HTR-8/SVneo (cell line): ENCODE measurements at places on chromosomes 2 and 18.

DNA sequence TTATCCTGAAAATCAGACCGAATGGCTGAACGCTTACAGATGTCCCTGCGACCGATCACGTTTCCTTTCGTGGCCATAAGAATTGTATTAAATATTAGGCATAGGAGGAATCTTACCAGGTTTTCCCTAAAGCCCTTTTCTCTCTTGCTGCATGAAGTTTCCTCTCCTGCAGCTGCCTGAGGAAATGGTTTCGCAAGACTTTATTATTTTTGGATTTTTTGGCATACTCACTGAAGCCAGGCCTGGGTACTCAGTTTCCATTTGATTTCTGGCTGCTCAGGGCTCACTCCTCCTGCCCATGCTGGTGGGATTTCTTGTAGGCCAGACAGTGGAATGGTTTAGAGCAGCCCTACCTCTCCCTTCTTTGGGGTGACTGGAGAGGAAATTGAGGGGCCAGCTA lies 114.0 kb downstream of the KLHL29 start:
- DNase-seq: no peak

DNA sequence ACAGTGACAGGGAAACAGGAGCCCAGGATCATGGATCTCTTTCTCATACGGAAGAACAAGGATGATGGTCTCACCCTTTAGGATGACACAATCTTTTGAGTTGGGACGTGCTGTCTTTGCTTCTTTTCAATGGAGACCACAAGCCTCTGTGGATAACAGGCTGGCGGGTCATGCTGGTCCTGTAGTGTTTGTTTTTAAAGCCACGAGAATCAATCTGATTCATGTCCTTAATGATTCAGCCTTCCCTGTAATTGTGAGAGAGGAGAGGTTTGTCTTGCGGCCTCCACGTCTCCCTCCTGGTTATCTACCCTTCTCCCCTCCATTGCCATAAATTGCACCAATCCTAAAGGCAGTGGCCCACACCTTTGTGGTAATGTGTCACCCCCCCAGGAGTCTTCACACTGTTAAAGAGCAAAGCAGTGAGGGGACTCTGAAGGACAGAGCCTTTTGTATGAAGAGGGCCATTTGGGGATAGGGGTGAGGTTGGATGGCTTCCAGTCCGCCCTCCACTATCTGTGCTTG lies 87.7 kb upstream of the TGFA start:
- DNase-seq: no peak

DNA sequence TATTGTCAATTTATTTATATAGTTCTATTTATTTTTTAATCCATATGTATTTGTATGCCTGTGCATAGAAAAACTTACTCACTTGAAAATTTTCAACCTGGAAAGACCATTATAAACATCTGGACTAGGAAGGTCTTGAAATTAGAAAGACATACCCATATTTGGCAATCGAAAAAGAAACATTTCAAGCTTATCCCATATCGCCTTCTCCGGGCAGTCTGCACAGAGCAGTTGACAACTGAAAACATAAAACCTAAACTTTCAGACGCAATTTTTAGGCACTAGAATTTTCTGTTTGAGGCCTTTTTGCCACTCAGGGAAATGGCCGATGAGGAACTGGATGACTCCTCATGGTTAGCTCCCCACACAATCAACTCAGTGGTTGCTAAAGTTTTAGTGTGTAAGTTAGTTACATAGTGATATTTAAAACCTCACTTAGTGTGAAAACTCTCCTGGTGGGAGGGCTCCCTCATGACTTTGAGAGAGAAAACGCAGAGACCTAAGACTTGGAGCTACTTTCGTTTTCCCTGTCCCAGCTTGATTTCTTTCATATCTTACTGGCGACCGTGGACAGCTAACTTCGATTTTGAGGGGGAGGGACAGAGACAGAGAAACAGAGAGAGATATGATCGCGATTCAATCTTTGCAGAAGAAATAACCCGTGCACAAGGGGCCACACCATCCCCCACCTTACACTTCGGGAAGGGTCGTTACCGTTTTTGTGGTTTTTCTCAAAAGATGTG lies 3.2 kb upstream of the HOXD12 start:
- DNase-seq: no peak

- no peak for DNase-seq
Measured at GRCh38 chr2:72135921-72136320, 11.7 kb downstream of the CYP26B1 start.

DNA sequence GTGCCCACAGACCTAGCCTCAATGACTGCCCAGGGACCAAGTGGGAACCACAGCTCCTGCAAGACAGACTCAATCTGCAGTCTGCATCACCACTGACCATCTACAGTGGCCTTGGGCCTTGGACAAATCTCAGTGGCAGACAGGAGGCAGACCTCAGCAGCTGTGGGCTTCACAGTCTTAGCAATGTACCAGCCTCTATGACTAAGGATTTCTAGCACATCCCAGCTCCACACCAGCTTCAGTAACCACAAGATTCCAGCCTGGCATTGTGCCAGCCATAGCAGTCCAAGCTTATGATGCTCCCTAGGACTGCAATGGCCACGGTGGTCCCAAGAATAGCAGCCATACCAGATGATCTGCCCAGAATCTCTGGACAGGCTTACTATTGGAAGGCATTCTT lies 19.6 kb upstream of the WDR75 start:
- no peak for DNase-seq

DNA sequence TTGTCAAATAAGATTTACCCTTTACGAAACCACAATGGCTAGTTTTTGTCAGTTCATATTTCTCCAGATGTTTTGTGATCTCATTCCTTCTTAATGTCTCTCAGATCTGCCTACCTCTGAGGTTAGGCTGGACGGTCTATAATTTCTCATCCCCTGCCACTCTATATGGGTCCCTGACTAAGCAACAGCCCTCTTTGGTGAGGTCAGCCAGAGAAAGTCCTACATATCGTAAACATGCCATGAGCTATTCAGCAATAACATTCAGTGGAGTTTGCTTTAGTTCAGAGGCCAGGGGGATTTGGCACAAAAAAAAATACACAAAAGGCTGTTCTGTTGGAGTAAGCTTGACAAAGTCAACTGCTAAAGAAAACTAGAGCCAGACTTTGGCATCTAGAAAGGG lies 192.1 kb upstream of the NCKAP5 start:
- peak; percentile 32 for DNase-seq

DNA sequence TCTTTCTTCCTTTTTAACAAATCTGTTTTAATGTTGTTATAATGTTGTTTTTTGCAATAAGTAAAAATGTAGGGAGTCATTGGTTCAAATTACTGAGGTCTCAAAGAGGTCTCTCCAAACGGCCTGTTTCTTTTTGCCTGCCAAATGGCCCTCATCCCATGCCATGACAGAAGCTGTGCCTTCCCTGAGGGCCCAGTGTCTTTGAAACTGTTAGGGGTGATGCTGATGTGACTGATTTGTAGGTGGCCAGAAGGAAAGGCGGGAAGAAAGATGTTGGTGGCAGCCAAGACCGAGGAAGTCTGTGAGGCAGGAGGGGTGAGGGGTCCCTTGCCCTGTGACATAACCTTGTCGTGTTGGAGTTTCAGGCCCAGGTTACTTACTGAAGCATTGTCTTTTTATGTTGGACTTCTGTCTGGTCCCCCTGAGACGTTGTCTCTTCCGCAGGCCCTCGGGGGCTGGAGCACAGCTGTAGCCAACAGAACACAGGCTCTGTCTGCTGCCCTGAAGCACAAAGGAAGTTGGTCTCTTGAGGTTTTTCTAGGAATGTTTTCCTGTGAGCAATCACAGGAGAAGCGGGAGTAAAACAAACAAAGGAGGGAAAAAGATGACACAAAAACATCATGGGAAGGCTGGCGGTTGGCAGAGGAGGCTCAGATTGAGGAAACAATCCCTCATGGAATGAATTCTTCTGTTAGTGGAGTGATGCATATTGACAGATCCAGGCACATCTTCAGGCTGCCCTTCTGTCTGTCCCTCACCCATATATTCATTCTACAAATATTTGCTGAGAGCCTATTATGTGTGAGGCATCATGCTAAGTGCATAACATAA lies 4.9 kb upstream of the ST3GAL5 start:
- DNase-seq: peak; percentile 72

GRCh38 chr2:169108099-169108884 lies 38.9 kb downstream of the DHRS9 start:
- no peak for DNase-seq

DNA sequence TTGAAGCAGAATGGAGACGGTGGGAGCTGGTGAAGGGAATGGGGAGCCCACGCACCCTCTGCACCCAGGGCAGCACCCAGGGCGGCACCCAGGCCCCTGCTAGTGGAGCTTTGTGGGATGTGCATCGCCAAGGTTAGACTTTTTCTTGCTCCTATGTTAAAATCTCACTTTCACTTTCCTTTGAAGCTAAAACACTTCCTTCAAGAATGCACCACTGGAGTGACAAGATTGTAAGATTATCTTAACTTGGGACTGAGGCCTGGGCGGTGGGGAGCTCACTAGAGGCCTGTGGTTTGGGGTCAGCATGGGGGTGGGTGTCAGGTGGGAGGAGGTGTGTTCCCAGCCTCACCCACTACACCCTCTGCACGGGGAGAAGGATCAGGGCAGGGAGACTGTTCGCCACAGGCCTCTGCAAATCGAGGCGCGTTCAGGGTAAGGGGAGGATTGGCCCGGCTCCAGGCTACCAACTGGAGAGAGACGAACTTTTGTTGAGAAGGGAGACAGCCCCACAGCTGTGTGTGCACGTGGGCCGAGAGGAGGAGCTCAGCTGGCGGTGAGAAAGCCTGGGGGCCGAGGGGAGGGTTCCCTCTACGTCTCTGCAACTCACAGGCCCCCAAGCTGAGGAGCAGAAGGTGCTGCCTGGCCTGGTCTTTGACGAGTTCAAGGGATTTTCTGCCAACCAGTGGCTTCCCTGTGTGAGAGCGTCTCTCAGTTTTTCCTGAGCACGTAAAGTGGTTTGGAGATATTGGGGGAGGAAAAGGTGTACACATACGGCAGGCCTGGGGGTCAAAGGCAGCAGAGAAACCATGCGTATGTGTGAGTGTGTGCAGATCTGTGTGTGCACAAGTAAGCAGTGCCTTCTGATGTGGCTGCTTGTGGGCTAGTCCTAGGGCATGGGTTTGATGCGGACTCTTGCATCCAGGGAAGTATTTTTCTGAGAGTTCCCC lies 147.7 kb downstream of the KLHL29 start:
- DNase-seq: no peak

DNA sequence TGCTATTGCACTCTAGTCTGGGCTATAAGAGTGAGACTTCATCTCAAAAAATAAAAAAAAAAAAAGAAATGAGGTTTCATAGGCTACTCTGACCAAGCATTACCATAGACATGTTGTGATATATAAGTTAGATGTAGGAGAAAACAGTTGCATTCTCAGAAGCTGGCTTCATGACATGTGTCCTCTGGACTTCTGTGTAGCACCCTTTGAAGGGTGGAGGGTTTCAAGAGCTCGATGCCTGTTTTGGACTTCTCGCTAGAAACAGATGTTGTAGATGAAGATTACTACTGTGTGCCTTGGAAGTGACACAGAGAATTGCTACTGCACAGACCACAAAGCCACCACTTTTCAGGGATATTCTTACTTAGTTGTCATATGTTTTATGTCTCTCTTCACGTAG lies 91.0 kb downstream of the TMEM247 start:
- DNase-seq: no peak

DNA sequence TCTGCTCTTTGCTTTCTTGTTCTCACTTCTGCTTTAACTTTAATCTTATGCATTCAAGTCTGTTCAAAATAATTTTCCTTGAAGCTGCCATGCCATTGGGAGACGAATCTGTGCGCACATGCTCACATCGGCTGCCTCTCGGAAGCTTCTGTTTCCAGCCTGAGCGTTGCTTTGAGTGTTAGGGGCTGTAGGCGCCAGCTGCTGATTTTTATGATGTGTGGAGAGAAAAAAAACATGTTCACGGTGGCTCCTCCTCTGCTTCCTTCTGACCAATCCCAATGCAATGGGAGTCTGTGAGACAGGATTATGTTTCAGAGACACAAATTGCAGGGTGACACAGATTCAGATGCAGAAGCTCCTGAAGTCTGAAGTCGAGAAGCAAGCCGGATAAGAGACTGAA lies at the start of gene MC4R:
MC4R (minus strand) TSS at position 180 of the 400 bp plus-strand sequence. CDS start 426 bp downstream, outside the sequence.
- peak; percentile 64 for DNase-seq

DNA sequence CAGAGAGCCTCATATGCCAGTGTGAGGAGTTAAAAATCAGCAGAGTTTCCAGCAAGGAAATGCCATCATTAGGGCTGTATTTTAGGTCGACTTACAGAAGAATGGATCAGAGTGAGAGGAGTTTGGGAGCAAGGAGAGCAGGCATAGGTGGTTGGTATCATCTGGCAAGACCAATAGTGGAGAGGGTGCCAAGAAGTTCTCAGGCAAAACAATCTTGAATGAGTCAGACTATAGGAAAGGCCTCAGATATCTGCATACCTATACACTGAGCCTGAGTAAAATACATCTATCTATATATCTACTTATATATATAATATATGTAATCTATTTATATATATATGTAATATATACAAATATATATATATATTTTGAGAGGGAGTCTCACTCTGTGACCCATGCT lies 57.3 kb downstream of the TMEFF2 start:
- DNase-seq: no peak

DNA sequence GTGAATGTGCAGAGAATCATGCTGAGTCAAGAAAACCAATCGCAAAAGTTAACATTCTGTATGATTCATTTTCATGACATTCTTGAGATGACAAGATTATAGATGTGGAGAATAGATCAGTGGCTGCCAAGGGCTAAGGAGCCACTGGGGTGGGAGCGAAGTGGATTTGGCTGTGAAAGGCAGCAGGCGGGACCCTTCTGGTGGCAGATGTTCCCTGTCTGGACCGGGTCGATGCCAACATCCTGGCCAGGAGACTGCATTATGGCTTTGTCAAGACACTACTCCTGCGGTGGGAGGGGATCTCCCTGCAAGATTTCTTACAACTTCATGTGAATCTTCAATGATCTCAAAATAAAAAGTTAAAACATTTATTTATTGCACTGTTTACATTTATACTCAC lies 427.9 kb downstream of the GALR1 start:
- no peak for DNase-seq

DNA sequence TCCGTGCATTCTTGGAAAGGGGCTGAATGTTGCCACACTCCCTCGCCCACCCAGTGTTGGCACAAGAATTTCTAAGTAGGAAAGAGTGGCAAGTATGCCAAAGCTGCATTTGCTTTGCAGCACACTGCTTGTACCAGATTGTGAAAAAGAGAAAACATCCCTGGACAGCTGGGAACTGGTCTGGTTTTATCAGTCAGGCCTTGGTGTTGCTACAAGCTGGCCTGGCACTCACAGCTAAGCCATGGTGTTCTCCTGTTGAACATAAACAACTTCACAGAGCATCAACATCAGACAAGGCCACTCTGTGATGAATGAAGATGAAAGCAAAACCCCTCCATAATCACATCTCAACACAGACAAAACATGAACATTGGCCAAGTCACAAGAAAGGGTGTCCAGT lies 4.2 kb upstream of the TRABD2A start:
- no peak for DNase-seq
